ENCODE measurements at places on chromosomes 5 and 9.

DNA sequence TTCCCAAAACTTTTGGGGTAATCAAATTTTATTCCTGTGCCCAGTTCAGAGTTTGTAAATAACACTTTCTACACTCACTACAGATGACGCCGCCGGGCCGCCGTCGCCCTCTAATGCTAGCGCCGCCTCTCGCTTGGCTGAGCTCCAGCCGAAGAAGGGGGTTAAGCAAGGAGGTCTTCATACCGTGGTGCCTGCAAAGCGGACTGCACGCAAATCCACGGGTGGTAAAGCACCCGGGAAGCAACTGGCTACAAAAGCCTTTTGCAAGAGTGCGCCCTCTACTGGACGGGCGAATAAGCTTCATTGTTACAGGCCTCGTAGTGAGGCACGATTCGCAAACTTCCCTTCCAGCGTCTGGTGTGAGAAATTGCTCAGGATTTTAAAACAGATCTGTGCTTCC lies 280.4 kb downstream of the MEF2C start:
- no peak for DNase-seq

GRCh38 chr5:128407944-128408343 lies 130.1 kb downstream of the FBN2 start:
- DNase-seq = no peak

DNA sequence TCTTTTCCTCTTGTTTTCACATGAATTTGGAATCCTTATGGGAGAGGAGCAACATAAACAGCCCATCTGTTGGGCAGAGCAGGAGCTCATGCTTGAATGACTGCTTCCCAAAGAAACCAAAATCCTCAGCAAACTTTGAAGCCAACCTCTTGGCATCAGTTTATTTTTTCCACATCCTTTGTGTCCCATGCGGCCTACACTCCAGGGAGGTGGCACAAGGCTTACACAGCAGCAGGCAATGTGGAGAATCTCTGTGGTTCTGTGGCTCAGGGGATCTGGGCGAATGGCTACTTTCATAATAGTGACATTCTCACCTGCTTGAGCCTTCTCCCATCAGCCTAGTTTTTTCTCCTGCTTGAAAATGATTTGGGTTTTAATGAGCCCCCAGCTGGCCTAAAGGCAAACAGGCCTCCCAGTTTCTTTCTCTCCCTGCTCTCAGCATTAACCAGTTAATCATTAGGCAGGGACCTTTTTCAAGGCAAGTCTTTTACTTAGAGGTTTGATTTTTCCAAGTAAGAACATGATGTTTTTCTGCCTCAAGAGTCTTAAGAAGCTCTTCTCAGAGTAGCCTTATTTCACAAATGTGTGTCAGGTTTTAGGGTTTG lies 370.3 kb downstream of the ARHGEF28 start:
- DNase-seq = no peak

DNA sequence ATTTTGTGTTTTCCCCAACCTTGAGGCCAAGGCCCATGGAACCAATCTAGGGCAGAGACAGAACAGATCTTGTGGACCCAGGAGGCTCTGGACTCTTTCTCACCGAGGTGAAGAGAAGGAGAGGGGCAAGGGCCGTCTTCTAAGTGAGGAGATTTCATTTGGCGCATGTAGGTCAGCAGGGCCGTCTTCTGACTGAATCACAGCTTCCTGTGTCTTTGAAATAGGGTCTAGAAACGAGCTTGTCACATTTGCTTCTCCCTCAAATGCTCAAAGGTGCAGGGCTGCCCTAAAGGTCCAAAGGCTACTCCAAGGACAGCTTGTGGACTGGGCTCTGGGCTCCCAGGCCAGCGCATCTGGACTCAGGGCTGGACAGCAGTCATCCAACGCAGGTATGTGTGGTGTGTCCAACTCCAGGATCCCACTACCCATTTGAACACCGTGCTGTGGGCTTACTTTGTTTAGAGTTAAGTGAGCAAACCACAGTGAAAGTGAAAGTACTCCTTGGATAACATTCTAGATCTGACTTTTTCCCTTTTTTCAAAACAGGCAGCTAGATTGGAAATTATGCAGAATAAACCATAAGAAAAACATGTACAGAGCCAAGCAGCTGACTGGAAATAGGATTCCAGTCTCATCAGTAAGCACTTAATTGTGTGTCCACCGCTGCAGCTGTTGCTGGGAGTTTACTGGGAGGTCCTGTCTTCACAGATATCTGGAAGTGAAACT lies 357.0 kb downstream of the GADD45G start:
- no peak for DNase-seq

DNA sequence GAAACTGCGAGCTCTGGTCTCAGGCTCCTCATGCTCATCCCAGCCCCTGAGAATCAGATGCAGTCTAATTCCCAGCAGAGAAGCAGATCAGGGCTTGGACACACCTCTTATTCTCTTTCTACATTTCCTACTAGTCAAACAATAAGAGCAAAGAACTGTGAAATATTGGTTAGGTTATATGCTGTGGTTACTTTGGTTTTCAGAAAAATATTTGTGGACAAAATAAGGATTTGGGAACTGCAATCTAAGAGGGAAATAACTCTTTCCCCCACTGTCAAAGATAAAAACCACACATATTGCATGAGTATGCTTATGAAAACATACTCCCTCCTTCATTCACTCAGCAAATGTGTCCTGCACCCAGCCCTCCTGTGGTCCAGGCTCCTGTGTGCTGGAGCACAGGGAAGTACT lies 164.5 kb upstream of the S1PR3 start:
- DNase-seq = no peak
